ENCODE measurements at places on chromosomes 5 and 9.

DNA sequence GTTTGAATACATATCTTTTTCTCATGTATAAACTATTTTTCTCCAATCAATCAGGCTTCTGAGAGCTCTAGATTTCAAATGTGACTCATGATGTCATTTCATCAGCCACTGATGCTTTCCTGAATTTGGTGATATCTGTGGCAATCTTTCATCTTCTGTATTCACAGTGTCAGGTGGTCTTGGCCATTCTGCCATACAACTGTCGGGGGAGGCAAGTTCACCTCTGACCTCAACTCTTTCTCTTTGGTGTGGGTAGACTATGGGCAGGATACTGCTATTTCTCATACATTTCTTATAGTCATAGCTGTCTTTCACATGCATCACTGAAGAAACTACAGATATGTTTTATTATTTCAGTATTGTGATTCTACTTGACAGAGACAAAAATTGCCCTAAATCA is 414.1 kb upstream of the MEF2C start:
- DNase-seq = no peak

DNA sequence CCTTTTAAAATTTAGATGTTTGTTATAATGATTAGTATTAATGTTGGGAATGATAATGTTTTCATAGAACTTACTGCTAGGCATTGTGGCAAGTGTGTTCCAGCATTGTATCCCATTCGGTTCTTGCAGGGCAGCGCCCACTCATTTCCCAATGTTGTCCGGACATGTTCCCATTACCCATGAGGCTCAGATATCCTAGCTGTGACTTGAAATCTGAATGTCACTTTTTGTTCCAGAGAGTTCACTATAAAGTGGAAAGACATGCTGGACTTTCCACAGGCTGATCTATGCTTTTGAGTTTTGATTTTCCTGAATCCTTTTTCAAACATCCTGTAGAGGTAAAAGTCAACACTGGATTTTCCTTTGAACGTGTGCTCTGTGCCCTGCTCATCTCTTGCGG is 329.1 kb downstream of the MARCHF11 start:
- no peak for DNase-seq

- no peak for DNase-seq
Measured at GRCh38 chr5:154830596-154830995, 19.8 kb downstream of the FAXDC2 start.

- no peak for DNase-seq
Measured at GRCh38 chr9:16257604-16258003, 612.9 kb downstream of the BNC2 start.

- no peak for DNase-seq
Measured at GRCh38 chr9:128362774-128363173, 8.4 kb upstream of the URM1 start.

GRCh38 chr9:121169094-121169601 is 32.5 kb downstream of the RAB14 start:
- DNase-seq = no peak

- DNase-seq = no peak
Measured at GRCh38 chr5:151737431-151737830, 21.0 kb downstream of the ATOX1 start.

DNA sequence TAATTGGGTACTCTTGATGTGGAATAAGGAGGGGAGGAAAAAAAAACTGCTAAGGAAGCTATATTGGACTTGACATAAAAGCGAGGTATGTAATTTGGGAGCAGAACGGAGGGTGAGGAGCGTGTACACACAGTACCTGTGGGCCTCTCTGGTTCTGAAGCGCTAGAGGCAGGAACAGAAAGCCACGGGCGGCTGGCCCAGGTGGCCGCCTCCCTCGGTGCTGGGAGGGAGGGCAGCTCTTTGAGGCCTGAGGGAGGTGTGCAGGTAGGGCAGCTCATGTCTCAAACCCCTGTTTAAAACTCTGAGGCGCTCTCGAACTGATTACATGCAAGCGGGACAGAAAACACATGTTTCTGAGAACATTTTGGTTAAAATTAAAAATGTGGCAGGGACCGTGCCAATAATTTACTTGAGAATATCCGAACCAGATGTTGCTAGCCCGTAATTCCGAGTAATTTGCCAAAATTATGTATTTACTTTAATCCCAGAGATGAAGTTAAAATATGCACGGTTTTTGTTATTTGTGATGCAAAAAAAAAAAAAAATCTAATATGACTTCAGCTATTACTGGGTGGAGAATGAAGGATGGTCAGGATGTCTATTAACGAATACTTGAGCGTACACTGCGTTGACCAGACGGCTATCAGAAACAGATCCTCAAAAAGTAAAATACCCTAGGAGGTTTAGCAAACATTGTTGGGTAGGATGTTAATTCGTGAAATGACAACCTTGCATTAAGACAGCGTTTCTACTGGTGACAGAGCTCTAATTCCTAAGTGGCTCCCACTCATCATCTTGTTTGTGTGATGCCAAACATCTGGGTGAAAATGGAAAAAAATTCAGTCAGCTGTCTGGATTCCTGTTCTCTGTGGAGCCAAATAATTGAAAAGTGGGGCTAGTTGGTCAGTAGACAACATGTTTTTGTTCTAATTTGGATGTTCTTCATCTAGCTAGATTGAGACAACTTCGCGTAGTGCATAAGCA is 24.4 kb upstream of the STC2 start:
- DNase-seq = no peak

GRCh38 chr5:132226516-132227234 is 978 bp downstream of the P4HA2 start:
- DNase-seq = no peak

- DNase-seq = no peak
Measured at GRCh38 chr9:69019808-69020207, 5.9 kb upstream of the PRKACG start.

DNA sequence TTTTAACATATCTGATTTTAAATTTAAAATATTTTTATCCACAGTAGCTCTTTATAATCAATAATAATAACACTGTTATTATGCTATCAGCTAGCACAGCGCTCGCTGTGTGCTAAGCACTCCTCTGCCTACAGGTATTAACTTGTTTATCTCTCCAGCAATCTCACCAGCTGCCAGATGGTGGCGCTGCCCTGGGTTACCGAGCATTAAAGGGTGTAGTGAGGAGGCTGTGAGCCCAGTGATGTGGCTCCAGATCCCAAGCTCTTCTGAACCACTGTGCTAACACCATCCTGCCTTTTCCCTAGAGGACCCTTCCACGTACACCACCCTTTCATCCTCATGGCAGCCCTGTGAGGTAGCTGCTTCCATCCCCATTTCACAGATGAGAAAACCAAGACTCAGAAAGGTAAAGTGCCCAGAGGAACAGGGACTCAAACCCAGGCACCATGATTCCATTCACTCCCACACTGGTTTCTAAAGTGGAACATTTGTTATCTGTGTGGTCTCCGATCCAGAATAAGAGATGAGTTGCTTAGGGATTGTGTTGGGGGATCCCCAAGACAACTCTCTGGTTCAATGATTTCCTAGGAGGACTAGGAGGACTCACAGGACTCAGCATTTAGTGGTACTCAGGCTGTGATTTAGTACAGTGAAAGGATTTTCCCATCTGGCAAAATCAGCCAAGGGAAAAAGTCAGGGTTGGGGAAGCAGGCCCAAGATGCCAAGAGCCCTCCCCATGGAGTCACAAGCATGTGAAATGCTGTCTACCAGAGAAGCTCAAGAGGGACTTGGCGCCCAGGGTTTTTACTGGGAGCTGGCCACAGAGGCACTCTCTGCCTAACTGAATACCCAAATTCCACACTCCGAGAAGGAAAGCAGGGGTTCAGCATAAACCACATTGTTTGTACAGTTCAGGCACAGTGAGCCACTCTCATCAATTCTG is 7.0 kb downstream of the IGFBPL1 start:
- DNase-seq = no peak

GRCh38 chr5:132456296-132456986 is 34.1 kb downstream of the IRF1 start:
- no peak for DNase-seq

DNA sequence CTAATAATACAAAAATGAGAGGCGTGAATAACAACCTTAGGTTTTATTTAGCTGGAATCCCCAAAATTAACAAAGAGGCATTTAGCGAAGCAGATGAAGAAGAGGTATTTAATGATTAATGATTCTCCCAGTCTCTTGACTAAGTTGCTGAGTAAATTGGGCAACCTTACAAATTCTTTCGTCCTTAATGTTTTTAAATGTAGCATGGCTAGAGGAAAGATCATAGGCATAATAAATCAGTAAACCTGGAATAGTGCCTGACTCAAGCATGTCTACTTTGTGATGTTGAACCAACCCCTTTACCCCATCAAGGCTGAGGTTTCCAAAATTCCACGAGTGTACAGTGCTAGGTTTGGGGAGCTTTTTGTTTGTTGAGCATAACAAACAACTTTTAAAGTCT is 7.9 kb downstream of the BHMT start:
- DNase-seq = no peak

GRCh38 chr9:18495065-18495464 is 21.1 kb downstream of the ADAMTSL1 start:
- DNase-seq = no peak

Measured in activated CD4-positive, alpha-beta T cell treated with anti-CD3 and anti-CD28 coated beads for 24 hours (primary cell).